Uterus (tissue), 4 donors: ENCODE measurements at places on chromosomes 2 and 18.

GRCh38 chr18:13235421-13235831 is 16.9 kb downstream of the LDLRAD4 start:
- DNase-seq, result no peak

DNA sequence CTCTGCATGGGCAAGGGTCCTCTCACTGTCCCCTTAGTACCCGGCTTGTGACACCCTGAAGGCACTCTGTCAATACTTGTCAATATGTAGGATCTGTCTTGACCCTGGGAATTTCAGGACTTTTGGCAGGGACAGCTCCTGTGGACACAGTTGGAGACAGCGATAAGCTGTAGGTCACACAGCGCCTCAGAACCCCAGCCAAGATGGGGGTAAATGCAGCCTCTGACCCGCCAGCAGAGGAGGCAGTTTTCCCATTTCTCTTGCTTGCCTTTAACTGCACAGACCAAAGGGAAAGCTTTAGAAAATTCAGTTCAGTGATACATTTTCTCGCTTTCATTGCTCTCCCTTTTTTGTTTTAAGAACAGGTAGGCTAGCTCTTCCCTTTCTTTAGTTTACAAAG is 54.8 kb upstream of the KLHL29 start:
- DNase-seq, result no peak

DNA sequence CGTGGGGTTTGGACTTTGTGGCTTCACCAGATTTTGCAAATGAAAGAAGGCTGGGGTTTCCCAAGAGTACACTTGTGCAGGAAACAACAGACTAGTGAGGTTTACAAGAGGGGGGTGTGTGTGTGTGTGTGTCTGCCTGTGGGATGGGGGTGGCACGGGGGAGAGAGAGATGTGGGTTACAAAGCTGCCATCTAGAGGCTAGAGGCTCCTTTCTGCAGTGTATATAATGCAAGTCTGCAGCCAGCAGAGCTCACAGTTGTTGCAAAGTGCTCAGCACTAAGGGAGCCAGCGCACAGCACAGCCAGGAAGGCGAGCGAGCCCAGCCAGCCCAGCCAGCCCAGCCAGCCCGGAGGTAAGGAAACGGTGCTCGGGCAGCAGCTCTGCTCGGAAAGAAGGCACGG is at the start of gene ACKR3:
Gene ACKR3, plus strand, starts transcription at position 253 of the 401 bp plus-strand sequence. CDS start 10,641 bp downstream, outside the sequence.
- DNase-seq, result peak; percentile 72

- no peak for DNase-seq
These were observed 202.7 kb downstream of the ACKR3 start for GRCh38 chr2:236772220-236772837.

DNA sequence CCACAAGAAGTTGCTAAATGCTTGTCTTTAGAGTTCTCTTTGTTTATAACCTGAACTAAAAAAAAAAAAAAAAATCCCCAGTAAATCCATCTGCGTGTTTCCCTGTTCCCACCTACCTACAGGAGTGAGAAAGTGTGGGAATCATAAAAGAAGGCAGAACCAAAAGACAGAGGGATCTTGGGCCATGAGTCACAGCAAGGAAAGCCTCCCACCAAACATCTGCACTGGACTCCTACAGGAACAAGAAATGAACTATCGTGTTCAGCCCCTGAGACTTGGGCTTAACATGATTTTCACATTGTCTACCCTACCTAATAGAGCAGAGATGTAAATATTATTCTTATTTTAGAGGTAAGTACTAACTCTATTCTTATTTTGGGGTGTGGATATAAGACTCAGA is 1761.2 kb upstream of the CELF4 start:
- DNase-seq, result no peak

DNA sequence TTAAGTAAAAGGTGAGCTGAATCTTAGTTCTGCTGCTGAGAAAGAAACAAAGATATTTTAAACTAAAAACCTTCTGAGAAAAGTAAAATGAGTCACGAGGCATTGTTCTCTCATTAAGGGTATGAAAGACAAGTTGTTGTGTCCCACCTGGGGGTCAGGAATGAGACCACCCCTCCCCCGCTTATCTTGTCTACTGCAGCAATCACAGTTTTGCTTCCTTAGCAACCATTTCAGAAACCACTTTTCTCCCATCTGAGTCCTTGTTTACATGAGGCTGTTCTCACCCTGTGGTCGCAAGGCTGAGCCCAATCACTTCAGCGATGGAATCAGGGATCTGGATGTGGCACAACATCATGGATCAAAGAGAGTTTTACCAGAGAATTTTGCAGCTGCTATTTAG is 377.6 kb upstream of the NETO1 start:
- no peak for DNase-seq

DNA sequence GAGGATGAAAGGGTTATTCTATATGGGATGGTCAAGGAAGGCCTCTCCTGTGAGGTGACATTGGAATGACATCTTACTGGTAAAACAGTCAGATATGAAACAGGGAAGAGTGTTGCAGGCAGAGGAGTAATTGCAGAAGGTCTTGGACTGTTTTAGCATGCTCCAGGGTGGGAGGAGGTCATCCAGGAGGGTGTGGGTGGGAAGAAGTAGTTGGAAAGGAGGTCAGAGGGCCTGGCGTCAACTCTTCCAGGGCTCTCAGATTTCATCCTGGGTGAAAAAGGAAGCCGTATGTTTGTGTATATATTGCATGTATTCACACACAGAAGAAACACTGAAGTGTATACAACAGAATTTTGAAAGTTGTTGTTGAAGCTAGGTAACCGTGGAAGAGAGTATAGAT is 48.2 kb downstream of the ATP9B start:
- no peak for DNase-seq

GRCh38 chr18:27771571-27771970 is 405.4 kb downstream of the CDH2 start:
- DNase-seq, result no peak

- DNase-seq, result peak; percentile 78
These were observed 234.4 kb upstream of the EPAS1 start for GRCh38 chr2:46062637-46063412.

- DNase-seq, result no peak
These were observed 70.8 kb downstream of the FAM117B start for GRCh38 chr2:202705446-202706020.

GRCh38 chr2:109275120-109276012 is 146.4 kb downstream of the SH3RF3 start:
- DNase-seq, result no peak

DNA sequence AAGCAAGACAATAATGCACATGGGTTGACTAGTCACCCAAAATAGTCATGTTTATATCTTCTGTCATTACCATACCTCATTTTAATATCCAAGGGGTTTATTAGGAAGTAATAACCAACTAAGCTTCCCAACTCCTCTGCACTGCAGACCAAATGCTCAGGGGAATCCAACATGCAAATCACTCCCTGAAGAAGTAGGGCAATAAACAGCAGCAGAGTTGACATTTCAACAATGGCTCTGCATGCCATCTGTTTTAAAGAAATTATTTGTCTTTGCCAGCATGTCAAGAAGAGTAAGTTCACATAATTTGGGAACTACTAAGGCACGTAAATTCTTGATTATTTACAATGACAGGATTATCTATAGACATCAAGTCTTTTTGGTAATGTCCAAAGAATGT is 84.4 kb upstream of the LYPD1 start:
- no peak for DNase-seq

DNA sequence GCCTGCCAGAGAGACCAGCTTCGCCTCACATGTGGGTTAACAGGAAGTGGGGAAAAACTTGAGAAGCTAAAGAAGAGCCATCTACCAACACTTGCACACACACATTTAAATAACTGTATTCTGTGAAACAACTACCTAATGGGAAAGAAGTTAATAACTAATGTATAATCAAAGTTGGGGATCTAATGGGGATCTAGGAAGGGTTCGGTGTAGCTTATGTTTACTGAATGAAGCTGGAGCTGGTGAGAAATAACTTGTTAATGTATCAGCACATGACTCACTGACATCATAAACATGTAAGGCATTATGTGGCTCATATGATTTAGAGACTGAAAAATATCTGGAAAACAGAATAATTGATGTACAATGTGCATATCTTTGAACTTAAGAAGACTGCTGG is 421.3 kb upstream of the NXPH2 start:
- no peak for DNase-seq
